ENCODE measurements at places on chromosomes 7 and 10.

- no peak for DNase-seq
These were observed 203.6 kb downstream of the VTI1A start for GRCh38 chr10:112650588-112651030.

DNA sequence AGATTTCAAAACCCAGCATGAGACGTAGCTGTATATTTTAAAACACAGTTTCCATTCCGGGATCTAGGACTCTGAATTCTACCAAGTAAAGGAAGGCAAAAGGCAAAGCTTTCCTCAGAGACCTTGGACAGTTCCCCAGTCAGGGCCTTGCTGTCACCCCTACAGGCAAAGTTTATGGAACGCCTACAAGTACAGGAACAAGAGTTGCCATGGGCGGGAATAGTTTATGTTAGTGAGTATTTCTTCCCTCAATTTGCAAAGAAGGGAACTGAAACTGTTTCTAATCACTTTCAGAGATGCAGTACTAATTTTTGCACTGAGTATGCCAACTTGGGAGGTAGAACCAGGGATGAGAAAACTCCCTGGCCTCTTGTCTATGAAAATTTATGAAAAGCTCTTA lies 68.2 kb upstream of the LRGUK start:
- DNase-seq = no peak

- DNase-seq = no peak
These were observed 45.9 kb downstream of the SGMS1 start for GRCh38 chr10:50577681-50578350.

DNA sequence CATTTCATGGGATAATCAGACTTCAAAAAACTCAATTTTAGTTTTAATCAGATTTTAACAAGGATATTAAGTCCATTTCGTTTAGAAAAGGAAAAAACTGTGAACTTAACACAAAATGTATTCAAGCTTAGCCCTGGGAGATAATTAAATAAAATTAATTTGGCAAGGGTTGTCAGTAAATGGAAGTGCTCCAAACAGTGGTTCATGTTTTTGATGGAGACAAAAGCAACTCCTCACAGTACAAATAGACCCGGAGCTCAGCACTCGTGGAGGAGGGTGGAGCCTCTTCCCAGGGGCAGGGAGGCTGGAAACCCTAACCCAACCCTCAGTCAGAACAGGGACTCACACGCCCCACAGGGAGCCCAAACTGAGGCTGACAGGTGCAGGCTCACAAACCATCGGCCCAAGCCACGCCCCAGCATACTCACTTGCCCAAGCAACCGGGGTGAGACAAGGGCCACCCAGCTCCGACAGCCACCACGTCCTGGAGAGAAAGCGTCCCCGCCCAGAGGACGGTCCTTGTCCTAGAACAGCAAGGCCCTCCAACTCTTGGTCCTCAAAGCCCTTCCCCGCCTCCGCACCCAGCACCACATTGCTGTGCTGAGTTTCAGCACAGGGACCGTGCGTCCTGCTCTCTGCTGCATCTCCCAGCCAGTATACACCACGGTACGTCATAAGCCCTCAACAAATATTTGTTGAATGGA lies 39.8 kb downstream of the MAD1L1 start:
- DNase-seq = no peak
